Non-pigmented ciliary epithelial cell (primary cell): ENCODE measurements at places on chromosomes 13 and 19.

DNA sequence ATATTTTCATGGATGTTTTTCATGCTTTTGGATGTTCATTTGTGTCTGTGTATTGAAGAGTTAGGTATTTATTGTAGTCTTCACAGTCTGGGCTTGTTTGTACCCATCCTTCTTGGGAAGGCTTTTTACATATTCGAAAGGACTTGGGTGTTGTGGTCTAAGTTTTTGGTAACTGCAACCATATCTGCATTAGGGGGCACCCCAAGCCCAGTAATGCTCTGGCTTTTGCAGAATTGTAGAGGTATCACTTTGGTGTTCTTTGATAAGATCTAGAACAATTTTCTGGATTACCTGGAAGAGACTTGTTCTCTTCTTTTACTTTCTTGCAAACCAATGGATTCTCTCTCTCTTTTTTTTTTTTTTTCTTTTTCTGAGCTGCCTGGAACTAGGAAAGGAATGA lies 581.3 kb downstream of the DACH1 start:
- DNase-seq, result no peak

GRCh38 chr13:48398450-48399095 lies 14.3 kb downstream of the LPAR6 start:
- no peak for DNase-seq

GRCh38 chr13:76820759-76821158 lies 65.4 kb downstream of the KCTD12 start:
- no peak for DNase-seq

- DNase-seq, result no peak
Observed at GRCh38 chr13:21031594-21032275, 29.7 kb downstream of the LATS2 start.

DNA sequence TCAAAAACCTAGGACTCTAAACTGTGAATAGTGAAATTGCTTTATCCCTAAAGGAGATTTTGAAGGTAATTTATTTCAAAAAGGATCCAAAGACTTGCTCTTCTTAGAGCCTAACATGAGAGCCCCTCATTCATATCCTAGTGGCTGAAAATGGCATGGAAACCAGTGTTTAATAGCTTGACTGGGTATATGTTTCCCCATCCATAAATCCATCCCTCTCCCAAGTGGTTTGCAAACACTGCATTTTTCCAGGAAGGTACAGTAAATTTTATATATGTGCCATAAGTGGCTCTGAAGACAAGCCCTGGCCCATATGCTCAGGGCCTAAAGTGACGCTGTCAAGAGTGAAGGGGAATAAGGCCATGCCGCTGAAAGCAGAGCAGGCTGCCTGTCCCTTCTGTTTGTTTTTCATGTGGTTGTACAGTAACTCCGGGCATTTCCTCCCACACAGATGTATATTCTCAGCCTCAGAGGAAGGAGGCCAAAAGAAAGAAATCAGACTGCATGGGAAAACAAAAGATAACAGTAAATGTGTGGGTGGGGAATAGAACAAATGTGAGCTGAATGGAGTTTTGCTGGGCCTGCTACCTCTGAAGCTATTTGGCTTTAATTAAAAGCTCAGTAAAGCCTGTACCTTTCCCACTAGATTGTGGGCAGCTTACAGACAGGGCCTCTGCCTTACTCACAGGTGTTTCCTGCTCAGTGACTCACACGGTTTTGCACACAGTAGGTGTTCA lies 181.9 kb downstream of the PCDH9 start:
- DNase-seq, result peak; percentile 86

DNA sequence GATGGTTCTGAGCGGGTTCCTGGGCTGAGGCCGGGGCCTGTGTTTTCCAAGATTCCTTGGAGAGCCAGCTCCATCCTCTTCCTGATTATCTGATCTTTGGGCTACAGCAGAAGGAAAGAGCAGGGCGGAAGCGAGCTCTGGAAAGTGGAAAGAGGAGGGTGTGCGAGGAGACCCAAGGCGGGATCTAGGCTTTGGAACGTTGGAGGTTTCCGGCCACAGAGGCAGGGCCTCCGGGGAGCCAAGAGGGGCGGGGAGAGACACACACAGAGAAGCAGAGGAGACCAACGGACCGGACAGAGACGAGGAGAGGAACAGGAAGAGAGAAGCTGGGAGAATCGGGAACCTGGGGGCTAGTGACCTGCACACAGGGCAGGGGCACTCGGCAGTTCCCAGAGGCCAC lies at the start of gene CLEC11A:
CLEC11A (plus strand) TSS at position 296 of the 400 bp plus-strand sequence. CDS start 162 bp downstream, outside the sequence.
- DNase-seq, result no peak
